ENCODE measurements at places on chromosomes 1 and 21.

DNA sequence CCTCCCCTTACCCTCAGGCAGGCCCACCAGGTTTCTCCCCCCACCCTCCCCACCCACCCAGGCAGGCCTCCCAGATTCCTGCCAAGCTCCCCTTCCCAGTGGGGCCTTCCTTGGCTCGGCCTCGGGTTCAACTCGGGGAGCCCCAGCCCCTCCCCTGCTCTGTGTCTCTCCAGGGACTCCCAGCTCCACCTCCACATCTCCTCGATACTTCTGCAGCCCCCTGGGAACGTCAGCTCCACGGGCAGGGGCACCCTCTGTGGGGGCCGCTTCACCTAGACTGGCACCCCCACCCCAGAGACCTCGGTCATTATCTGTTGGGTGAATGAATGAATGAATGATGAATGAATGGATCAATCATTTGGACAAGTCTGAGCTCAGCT lies 775 bp downstream of the MMEL1 start:
- DNase-seq = no peak

GRCh38 chr21:36849461-36850105 lies 116.9 kb downstream of the HLCS start:
- no peak for DNase-seq

DNA sequence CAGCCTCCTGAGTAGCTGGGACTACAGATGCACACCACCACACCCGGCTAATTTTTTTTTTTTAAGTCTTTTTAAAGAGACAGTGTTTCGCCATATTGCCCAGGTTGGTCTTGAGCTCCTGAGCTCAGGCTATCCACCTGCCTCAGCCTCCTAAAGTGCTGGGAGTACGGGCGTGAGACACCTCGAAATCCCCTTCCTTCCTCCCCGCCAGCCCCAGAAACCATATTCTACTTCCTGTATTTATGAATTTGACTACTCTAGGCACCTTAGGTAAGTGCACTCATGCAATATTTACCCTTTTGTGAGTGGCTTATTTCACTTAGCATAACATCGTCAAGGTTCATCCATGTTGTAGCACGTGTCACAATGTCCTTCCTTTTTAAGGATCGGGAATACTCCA lies 6.9 kb upstream of the LRP8 start:
- DNase-seq = no peak

- DNase-seq = no peak
Measured at GRCh38 chr1:175818929-175819328, 75.5 kb upstream of the TNR start.

- no peak for DNase-seq
Measured at GRCh38 chr1:83130886-83131691, 867.8 kb downstream of the TTLL7 start.
